ENCODE measurements at places on chromosomes 2 and 18. TPM values are rescaled to one million over a fixed set of nuclear protein-coding genes. Genes with fewer than 3 reads are reported as not detected.
A peak's percentile ranks its signal among the peaks of the same experiment; 100 is the strongest.

- no peak overlapping the region for H3K27ac ChIP-seq
- no peaks in the 10 kb centered on the region for H3K27me3 ChIP-seq
- no peak for DNase-seq
- peaks cover 89% of the 10 kb centered on the region for H3K36me3 ChIP-seq
- no peak overlapping the region for H3K4me3 ChIP-seq
Observed at GRCh38 chr2:127324635-127325034, 30.7 kb upstream of the ERCC3 start.

DNA sequence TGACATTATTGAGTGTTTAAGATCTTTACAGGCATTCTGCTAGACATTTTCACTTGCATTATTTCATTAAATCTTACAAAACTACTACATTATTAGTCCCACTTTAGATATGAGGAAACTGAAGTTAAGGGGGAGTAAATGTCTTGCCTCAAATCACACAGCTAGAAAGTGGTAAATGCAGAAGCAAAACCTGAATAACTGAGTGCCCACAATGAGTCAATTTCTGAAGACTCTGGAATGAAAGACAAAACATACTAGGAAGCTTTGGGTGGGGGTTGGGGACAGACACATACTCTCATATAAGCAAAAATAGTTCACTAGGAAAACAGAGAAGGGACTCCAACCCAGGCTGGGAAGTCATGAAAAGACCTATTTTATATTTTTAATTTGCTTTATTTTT is 214.4 kb upstream of the LRATD1 start:
- H3K4me3 ChIP-seq = no peak overlapping the region
- no peak overlapping the region for H3K27ac ChIP-seq
- no peaks in the 10 kb centered on the region for H3K27me3 ChIP-seq
- no peak for DNase-seq

The TBR1 gene
- not detected for total RNA-seq

DNA sequence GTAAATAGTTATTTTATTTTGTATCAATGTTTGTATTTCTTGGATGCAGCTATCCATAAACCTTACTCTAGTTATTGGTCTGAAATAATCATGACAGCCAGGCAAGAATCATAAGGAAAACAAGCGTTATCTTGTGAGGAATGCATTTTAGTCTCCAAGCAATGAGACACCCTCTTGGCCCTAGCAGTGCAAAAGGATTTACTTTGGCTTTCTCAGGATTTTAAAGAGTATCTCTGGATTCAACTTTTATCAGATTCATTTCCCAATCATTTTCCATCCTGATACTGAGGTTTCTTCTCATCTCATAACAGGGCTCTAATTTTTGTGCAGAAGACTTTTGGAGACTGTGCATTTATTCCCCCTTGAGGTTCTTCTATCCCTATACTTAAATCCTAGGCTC is 480.8 kb downstream of the TMX3 start:
- no peak for DNase-seq
- no peaks in the 10 kb centered on the region for H3K36me3 ChIP-seq

The ZBTB7C gene
- 27.2 TPM for total RNA-seq

- no peak overlapping the region for H3K4me3 ChIP-seq
- DNase-seq = no peak
- no peaks in the 10 kb centered on the region for H3K4me1 ChIP-seq
- H3K27me3 ChIP-seq = no peaks in the 10 kb centered on the region
Observed at GRCh38 chr2:161604901-161605300, 19.3 kb upstream of the SLC4A10 start.

GRCh38 chr2:53450923-53451322 is 316.7 kb upstream of the CHAC2 start:
- no peak for DNase-seq
- H3K4me3 ChIP-seq = no peak overlapping the region
- H3K4me1 ChIP-seq = peaks cover 9% of the 10 kb centered on the region

DNA sequence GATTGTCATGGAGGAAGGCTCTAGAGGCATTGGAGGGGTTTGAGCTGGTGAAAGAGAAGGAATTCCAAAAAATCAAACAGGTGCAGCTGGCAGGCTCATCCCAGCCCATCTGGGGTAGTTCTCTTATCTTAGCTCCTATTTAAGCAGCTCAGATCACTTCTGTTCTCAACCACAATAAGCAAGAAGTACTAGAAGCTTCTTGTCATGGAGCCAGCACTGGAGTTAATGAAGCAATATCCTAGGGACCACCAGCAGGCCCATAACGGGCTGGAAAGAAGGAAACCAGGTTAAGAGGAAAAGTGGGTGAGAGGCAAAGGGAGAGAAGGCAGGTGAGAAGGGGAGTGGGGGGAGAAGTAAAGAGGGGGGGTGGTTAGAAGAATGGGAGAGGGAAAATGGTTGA is 100.7 kb upstream of the ZFP36L2 start:
- H3K27ac ChIP-seq = peak overlapping the region; percentile 67
- no peak for DNase-seq
- no peaks in the 10 kb centered on the region for H3K36me3 ChIP-seq
- no peak overlapping the region for H3K4me3 ChIP-seq
- no peaks in the 10 kb centered on the region for H3K4me1 ChIP-seq

The SH3BP4 gene
- total RNA-seq = 12.8 TPM

- no peak for DNase-seq
- H3K4me1 ChIP-seq = peaks cover 4% of the 10 kb centered on the region
- no peaks in the 10 kb centered on the region for H3K27me3 ChIP-seq
- H3K4me3 ChIP-seq = no peak overlapping the region
Observed at GRCh38 chr2:172169611-172170010, 66.9 kb upstream of the DLX2 start.

The HOXD11 gene
- not detected for total RNA-seq

GRCh38 chr2:186125625-186126024 is 360.4 kb upstream of the ZC3H15 start:
- H3K27ac ChIP-seq = no peak overlapping the region
- H3K36me3 ChIP-seq = no peaks in the 10 kb centered on the region
- no peak overlapping the region for H3K4me3 ChIP-seq
- DNase-seq = no peak

- H3K27me3 ChIP-seq = no peaks in the 10 kb centered on the region
- DNase-seq = no peak
- H3K4me1 ChIP-seq = no peaks in the 10 kb centered on the region
- H3K27ac ChIP-seq = no peak overlapping the region
- no peaks in the 10 kb centered on the region for H3K36me3 ChIP-seq
- no peak overlapping the region for H3K4me3 ChIP-seq
Observed at GRCh38 chr18:14927701-14928100, 179.7 kb downstream of the ANKRD30B start.

GRCh38 chr18:56649996-56650395 is 1.2 kb upstream of the WDR7 start:
- H3K4me3 ChIP-seq = no peak overlapping the region
- H3K27me3 ChIP-seq = no peaks in the 10 kb centered on the region
- peaks cover 39% of the 10 kb centered on the region for H3K4me1 ChIP-seq
- DNase-seq = no peak

GRCh38 chr2:145751629-145752028 is 1231.7 kb upstream of the ZEB2 start:
- peak overlapping the region; percentile 61 for H3K27ac ChIP-seq
- no peak for DNase-seq

DNA sequence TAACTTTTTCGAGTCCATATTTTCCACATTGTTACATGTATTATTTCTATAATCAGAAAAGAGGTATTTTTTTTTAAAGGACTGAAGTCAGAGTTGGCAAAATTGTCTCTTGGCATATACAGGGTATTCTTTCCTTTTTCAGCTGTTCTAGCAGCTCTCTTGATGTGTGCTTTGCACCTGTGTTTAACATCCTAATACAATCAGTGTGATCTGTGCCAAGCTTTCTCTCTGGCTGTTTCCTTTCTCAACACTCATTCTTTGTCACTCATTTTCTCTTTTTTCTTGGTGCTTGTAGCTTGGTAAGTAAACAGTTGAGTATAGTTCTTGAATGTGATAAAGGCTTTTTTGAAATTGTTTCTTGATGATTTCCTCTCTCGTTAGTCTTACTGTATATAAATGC is 9.2 kb downstream of the RNMT start:
- DNase-seq = no peak
- no peak overlapping the region for H3K4me3 ChIP-seq

DNA sequence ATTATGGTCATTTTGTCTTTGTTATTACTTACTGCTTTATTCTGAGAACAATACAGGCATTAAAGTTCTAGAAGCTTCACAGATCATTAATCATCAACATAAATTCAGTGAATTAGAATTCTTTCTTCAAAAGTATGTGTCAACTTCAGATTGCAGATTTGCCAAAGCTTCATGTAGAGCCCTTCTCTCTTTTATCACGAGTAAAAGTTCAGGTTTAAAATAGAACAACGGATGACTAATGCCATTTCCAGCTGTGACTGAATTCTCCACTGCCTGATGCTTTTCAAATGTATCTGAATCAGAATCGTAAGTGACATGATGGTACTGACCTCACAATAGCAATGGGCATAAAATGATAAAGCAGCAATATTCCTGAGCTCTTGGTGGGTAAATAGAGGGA is 116.0 kb downstream of the ABCA12 start:
- H3K4me3 ChIP-seq = no peak overlapping the region
- no peaks in the 10 kb centered on the region for H3K36me3 ChIP-seq
- no peaks in the 10 kb centered on the region for H3K27me3 ChIP-seq
- no peak for DNase-seq

DNA sequence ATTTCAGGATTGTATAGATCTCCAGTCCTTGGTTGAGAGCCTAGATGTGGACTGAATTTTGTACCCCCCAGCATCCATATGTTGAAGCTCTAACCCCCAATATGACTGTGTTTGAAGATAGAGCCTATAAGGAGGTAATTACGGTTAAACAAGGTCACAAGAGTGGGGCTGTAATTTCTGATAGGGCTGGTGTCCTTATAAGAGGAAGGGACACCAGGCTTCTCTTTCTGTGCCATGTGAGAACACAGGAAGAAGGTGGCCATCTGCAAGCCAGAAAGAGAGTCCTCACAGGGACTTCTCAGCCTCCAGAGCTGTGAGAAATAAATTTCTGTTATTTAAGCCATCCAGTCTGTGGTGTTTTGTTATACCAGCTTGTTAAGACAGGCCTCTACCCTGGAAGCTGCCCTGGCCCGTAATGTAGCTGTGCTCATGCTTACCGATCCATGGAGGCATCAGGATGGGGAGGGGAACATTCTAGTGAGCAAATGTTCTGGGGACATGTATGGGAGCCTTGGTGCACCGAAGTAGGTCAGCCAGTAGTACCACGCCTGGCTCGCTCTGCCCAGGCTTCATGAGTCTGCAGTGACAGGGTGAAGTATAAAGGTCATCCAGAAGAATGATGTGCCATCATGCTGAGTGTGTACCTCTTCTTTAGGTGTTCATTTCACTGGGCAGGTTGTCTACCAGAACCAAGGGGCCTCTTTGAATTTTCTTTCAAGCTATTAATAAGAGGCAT is 16.1 kb downstream of the RASGRP3 start:
- no peaks in the 10 kb centered on the region for H3K36me3 ChIP-seq
- H3K27ac ChIP-seq = no peak overlapping the region
- H3K4me3 ChIP-seq = no peak overlapping the region

The MOB1A gene
- total RNA-seq = 74.1 TPM

The VSNL1 gene
- 1.1 TPM for total RNA-seq

The GPBAR1 gene
- 1.1 TPM for total RNA-seq

GRCh38 chr2:105610576-105611332 is 134.0 kb upstream of the NCK2 start:
- no peak overlapping the region for H3K4me3 ChIP-seq
- H3K4me1 ChIP-seq = peaks cover 46% of the 10 kb centered on the region
- H3K27ac ChIP-seq = peak overlapping the region; percentile 45
- no peaks in the 10 kb centered on the region for H3K36me3 ChIP-seq
- DNase-seq = no peak
- no peaks in the 10 kb centered on the region for H3K27me3 ChIP-seq

DNA sequence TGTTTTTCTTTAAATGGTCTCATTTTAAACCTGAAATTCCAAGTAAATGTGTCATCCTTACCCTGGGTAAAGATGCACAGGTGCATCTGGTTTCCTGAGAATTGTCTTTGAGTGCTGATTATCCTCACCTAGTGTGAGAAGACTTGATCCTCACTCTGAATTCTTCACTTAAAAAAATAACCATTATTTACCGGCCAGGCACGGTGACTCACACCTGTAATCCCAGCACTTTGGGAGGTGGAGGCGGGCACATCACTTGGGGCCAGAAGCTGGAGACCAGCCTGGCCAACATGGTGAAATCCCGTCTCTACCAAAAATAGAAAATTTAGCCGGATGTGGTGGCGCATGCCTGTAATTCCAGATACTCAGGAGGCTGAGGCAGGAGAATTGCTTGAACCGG is 9.9 kb upstream of the WNT6 start:
- H3K4me1 ChIP-seq = peaks cover 6% of the 10 kb centered on the region
- no peaks in the 10 kb centered on the region for H3K36me3 ChIP-seq

The HOXD13 gene
- not detected for total RNA-seq

The RASGRP3 gene
- total RNA-seq = 51.3 TPM

The FBLN7 gene
- total RNA-seq = 4.8 TPM

The B4GALT6 gene
- total RNA-seq = 0.45 TPM

- H3K27me3 ChIP-seq = peaks cover 11% of the 10 kb centered on the region
- no peaks in the 10 kb centered on the region for H3K4me1 ChIP-seq
- H3K4me3 ChIP-seq = no peak overlapping the region
- no peak for DNase-seq
Observed at GRCh38 chr18:63084219-63084618, 235.3 kb downstream of the BCL2 start.

GRCh38 chr2:31365834-31366505 is 48.6 kb downstream of the XDH start:
- no peaks in the 10 kb centered on the region for H3K4me1 ChIP-seq
- DNase-seq = no peak
- H3K36me3 ChIP-seq = no peaks in the 10 kb centered on the region
- no peaks in the 10 kb centered on the region for H3K27me3 ChIP-seq
- no peak overlapping the region for H3K4me3 ChIP-seq

The CHRNG gene
- total RNA-seq = not detected

DNA sequence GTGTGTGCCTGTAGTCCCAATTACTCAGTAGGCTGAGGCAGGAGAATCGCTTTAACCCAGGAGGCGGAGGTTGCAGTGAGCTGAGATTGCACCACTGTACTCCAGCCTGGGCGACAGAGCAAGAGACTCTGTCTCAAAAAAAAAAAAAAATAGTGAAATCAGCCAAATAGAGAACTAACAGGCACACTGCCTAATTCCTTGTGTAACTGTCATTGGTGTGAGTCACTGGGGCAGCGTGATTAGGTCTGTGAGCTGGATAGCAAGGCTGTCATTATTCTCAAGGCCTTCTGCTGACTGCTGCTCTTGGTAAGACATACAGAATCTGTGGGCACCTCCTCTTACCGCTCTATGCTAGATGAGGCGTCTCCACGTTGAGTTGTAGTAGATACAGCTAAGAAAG is 270.3 kb downstream of the NEDD4L start:
- peak; percentile 43 for DNase-seq
- no peaks in the 10 kb centered on the region for H3K27me3 ChIP-seq
- peak overlapping the region; percentile 57 for H3K27ac ChIP-seq
- H3K4me3 ChIP-seq = no peak overlapping the region
- peaks cover 87% of the 10 kb centered on the region for H3K4me1 ChIP-seq
- H3K36me3 ChIP-seq = no peaks in the 10 kb centered on the region

GRCh38 chr2:230472621-230473018 is 56.6 kb downstream of the SP100 start:
- H3K36me3 ChIP-seq = peaks cover 12% of the 10 kb centered on the region
- H3K27me3 ChIP-seq = no peaks in the 10 kb centered on the region
- peaks cover 5% of the 10 kb centered on the region for H3K4me1 ChIP-seq
- DNase-seq = no peak

GRCh38 chr2:170509452-170510193 is 205.5 kb upstream of the SP5 start:
- no peak overlapping the region for H3K27ac ChIP-seq
- no peaks in the 10 kb centered on the region for H3K36me3 ChIP-seq
- peaks cover 4% of the 10 kb centered on the region for H3K4me1 ChIP-seq
- DNase-seq = no peak
- no peaks in the 10 kb centered on the region for H3K27me3 ChIP-seq

- H3K4me3 ChIP-seq = no peak overlapping the region
- H3K4me1 ChIP-seq = peaks cover 26% of the 10 kb centered on the region
- H3K27me3 ChIP-seq = no peaks in the 10 kb centered on the region
- DNase-seq = no peak
- H3K36me3 ChIP-seq = no peaks in the 10 kb centered on the region
Observed at GRCh38 chr2:201777043-201777442, 3.7 kb downstream of the ALS2 start.

The CDH20 gene
- 1.5 TPM for total RNA-seq
